Renal pelvis (tissue), 12 donors: ENCODE measurements at places on chromosomes 3 and 15.

DNA sequence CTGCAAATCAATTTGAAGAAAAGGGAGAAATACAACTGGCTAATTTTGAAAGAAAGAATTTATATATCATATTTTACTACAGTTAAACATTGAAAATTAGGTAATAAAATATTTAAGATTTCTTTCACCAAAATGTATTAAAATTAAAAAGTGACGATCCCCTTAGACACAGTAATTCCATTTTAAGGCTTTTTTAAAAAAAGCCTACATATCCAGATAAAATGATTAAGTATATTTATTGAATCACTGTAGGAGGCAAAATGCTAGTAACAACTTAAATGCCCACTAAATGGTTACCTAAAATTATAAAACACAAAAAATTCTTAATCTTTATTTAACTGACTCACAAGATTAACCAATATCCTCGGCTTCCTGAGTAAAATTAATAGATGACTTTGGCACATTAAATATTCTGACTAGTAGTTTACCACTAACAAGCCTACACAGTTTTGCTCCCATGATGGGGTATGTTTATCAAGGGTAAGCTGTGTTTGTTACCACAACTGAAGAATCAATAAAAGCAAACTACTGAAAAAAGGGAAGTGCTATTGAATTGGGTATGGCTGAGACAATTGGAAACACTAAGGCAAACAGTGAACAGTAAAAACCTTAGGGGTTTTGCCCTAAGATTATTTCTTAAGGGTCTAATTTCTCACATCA, 28.4 kb downstream of the ANKRD28 start:
- DNase-seq, result no peak

DNA sequence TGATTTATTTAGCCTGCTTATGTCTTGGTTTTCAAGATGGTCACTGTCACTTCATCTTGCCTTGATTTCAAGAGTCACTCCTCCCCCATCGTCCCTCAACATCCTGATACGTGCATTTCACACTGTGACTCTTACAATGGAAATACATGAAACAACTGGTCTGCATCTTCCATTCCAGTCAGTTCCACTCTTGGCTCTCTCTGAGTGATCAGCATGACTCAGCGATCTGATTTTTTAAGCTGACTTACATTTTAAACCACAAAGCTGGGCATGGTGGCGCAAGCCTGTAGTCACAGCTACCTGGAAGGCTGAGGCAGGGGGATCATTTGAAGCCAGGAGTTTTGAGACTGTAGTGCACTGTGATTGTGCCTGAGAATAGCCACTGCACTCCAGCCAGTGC, 271.2 kb upstream of the ROPN1 start:
- no peak for DNase-seq

GRCh38 chr3:187841560-187841959, 96.3 kb upstream of the BCL6 start:
- no peak for DNase-seq

- DNase-seq, result no peak
Observed at GRCh38 chr3:13218541-13218908, 145.3 kb upstream of the IQSEC1 start.

GRCh38 chr3:111325160-111325718, 216.8 kb upstream of the CD96 start:
- DNase-seq, result no peak
